Psoas muscle (tissue), 8 donors: ENCODE measurements at places on chromosomes 4 and X.
A peak's percentile ranks its signal among the peaks of the same experiment; 100 is the strongest.

DNA sequence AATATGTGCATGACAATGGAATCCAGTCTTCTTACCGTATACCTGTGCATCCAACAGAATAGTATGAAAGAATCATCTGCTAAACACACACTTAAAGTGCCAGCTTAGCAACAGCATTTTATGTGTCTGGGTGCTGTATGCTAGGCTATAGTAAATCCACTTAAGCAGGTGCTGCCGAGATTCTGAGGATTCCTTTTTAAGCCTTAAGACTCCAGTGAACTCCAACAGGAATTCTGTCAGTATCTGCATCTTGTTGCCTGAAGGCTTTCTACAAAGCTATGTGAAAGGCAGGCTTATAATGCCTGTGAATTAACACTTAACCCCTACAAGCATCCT is 1076.4 kb upstream of the PABPC4L start:
- no peak for DNase-seq

GRCh38 chr4:35503435-35503834 is 740.9 kb downstream of the ARAP2 start:
- DNase-seq, result no peak

DNA sequence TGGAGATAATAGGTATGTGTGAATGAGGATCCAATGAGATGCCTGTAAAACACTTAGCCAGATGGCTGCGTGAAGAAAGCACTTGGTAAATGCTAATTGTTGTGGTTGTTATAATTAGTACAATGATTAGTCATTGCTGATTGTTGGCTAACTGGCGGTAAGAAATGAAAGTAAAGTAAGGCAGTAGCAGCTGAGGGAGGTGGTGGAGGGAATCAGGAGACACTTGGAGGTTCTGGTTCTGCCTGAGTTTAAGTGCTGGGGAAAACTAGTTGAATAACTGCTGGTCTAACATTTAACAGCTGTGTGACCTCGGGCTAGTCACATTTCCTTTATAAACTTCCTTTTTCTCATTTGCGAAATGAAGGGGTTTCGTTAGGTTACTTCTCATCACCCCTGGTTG is 30.9 kb downstream of the CD38 start:
- no peak for DNase-seq

GRCh38 chrX:311156-312129 is 7.2 kb downstream of the GTPBP6 start:
- DNase-seq, result peak; percentile 51

- DNase-seq, result no peak
These were observed 48.4 kb downstream of the ZBTB49 start for GRCh38 chr4:4338210-4339001.

- no peak for DNase-seq
These were observed 1.5 kb downstream of the SLC26A1 start for GRCh38 chr4:991451-992296.

DNA sequence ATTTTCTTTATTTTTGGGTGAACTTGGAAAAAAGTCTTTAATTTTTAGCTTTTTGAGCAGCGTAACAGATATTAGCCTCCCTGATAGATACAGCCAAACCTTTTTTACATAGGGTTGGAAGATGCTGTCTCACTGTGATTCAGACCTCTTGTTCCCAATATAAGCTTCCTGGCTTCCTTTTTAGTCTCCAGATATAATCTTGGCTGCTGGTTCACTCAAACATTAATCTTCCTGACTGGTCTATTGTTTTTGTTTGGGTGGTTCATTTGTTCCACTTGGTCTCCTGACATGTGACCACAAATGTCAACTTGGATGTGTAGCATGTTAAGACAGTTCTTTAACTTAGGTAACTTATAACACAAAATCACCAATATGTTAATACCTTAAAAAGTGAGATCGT is 23.0 kb downstream of the RPA4 start:
- no peak for DNase-seq

DNA sequence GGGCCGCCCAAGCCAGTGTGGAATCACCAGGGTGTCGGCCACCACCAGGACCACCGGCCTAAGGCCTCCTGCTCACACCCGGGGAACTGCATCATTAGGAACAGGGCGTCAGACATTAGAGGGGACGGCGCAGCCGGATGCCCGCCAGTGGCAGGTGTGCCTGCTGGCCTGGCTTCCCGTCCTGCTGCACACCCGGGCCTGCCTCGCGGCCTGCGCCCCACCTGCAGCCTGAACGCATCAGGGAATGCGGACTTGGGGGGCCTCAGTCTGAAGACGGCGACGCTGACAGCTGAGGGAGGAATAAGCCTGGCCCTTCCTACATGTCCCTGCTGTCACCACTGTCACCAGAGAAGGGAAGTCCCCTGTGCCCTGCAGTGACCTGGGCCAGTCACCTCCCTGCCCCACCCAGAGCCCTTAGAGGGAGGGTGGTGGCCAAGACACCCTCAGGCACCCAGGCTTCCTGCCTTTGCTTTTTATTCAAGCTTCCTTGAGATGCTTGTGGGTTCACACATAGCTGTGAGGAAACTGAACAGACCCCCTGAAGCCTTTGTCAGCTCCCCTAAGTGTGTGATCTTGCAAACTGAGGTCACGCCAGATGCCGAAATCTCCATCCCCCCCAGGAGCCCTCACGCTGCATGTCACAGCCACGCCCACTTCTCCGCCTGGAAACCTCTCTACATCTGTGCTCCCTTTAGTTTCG is 3.2 kb downstream of the DGKQ start:
- no peak for DNase-seq
